ENCODE measurements at places on chromosomes 2 and 18.

DNA sequence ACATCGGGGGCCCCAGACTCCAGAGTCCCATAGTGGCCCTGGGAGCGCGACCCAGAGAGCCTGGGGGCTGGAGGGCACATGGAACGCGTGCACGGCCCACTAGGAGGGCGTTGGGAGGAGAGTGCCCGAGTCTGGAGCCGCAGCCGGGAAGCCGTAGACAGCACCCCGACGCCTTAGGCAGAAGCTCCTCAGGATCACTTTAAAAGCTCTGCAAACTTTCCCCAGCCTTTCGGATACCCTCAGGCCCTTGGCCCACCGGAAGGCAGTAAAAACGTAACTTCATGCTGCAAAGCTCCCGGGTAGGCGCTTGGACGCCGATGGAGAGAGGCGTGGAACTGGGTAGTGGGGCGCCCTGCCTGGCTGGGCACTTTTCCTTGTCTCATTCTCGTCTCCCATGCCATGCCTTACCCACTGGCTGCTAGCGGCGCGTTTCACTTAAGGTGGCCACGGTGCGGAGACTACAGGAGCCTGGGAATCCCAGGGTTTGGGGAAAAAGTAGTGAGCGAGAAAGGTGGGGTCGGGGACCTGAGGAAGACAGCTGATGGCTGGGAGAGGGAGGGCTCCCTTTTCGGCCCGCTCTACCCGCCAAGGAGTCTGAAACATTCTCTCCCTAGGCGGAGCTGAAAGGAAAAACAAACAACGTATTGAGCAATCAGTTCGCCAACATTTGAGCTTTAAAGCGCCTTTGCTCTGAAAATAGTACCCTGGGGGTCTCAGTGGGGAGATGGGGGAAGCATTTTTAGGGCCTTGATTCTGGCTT lies 141.8 kb downstream of the MEIS1 start:
- DNase-seq, result no peak

GRCh38 chr2:205996161-205996560 lies 89.8 kb downstream of the INO80D start:
- no peak for DNase-seq

DNA sequence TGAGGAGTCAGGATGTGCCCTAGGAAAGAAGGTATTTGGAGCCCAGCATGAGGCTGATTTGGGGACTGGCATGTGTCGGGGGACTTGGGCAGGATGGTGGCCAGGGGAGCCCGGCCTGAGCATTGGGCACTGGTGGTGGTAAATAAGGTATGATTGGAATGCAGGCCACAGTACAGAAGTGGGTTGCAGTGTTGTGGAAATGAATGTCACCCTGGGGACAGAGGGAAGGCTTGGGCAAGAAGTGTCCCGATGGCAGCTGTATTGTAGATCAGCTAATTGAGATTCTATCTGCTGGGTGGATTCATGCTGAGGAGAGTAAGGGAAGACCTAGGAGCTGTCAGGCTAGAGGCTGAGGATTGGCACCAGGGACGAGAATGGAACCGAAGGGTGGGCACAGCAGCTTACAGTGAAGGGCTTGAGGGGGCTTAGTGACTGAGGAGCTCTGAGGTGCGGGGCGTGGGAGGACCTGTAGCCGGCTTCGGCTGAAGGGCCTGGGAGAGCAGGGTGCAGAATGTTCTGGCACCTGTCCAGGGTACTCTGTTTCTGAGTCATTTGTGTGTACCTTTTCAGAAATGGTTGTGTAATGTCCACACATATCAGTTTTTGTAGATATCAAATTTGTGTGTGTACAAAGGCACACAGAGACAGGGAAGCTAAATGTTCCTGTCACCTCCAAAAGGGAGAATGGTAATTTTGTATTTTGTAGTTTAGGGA lies 170.2 kb downstream of the PRKCE start:
- DNase-seq, result no peak

DNA sequence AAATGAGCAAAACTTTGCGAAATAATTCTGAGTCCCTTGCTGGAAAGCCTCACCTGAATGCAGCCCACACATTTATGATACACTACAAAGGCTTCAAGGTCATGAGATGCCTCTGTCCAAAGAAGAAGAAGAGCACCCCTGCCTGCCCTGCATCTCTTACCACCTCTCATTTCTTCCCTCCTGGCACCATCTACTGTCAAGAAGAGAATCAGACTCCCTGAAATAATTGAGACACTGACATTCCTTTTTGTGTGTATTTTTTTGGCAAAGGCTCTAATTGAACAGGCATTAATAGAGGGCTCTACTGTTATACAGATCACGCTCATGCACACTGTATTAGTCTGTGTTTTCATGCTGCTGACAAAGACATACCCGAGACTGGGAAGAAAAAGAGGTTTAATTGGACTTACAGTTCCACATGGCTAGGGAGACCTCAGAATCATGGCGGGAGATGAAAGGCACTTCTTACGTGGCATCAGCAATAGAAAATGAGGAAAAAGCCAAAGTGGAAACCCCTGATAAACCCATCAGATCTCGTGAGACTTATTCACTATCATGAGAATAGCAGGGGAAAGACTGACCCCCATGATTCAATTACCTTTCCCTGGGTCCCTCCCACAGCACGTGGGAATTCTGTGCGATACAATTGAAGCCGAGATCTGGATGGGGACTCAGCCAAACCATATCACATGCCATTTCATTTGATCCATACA lies 176.3 kb downstream of the ALPK2 start:
- DNase-seq, result no peak

DNA sequence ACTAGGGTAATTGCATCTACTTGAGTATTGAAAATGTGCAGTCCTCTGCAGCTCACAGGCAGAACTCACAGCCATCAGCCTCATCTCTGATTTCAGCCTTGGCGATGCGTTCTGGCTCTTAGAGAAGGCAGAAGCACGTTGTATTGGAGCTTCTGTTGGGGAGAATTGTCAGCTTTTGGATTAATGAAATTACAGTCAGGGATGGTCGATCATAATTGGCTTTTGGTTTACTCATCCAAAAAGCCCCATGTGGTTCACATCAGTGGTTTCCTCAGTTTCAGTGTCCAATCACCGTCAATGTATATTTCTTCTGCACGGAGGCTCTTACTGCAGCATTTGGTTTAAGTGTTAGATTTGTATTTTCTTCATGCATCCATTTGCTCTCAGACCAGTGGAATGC lies 218.5 kb upstream of the SOX11 start:
- no peak for DNase-seq

GRCh38 chr18:61929881-61930640 lies 37.3 kb upstream of the RNF152 start:
- no peak for DNase-seq

GRCh38 chr2:240956171-240956934 lies 42.1 kb upstream of the SNED1 start:
- no peak for DNase-seq

GRCh38 chr2:168801961-168802858 lies at the start of gene NOSTRIN:
TSS of gene NOSTRIN (plus strand) at chr2:168802637. CDS start at chr2:168802647, 10 bp downstream.
- no peak for DNase-seq

DNA sequence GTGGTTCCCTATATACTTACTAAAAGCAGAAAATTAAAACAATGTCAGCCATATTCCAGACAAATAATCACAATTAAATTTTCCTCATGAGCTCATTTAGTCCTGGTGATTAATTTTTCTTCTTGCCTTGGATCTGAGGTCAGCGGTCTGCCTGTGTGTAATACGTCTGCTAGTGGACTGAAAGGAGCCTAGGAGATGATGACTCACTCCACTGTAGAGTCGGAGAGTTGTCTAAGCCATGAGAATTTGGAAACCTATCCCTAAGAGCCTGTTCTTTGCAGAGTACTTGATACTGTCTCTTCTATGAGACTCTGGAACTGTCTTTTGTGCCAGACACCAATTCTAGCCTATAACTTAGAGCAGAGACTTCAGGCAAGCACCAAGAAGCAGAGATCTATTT lies 94.2 kb upstream of the RAB27B start:
- no peak for DNase-seq

DNA sequence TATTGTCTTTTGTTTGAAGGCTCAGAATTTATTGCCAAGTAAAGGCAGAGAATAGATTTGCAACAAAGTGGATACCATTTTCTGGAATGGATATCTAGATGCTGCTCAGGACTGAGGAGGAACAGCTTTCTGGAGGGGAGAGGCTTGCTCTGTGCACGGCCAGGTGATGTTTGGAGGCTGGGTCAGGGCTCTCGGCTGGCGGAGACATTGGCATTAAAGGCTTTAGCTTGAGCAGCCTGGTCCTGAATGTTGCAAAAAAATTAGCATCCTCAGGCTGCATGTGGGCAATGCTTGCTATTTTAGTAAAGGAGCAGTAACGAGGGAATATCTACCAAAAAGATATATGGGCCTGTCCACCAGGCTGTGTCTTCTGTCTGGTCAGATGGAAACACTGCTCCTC lies 20.4 kb downstream of the RNF144A start:
- DNase-seq, result no peak

DNA sequence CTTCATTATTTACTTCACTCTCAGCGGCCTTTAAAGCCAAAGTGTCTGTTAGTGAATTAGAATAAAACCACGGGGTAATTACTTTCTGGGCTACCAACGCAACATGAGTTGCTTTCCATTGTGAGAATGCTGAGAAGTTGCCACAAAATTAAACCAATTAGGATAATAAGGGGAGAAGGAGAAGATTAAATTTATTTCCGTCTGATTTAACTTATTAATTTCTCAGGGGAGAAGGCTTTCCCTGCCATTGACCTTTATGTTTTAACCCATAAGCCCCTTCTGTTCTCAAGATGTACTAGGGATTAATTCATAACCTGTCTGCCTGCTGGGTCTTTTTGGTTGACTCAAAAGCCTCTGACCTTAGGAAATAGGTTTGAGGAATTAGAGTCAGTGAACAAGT lies 42.3 kb upstream of the IGFBP5 start:
- DNase-seq, result no peak

- no peak for DNase-seq
Observed at GRCh38 chr2:68689553-68690537, 44.8 kb upstream of the ARHGAP25 start.

- DNase-seq, result no peak
Observed at GRCh38 chr2:18799397-18799796, 210.0 kb upstream of the NT5C1B start.

GRCh38 chr2:237030382-237030781 lies 55.3 kb upstream of the COPS8 start:
- DNase-seq, result no peak

- no peak for DNase-seq
Observed at GRCh38 chr2:203689426-203690116, 16.9 kb upstream of the CD28 start.

DNA sequence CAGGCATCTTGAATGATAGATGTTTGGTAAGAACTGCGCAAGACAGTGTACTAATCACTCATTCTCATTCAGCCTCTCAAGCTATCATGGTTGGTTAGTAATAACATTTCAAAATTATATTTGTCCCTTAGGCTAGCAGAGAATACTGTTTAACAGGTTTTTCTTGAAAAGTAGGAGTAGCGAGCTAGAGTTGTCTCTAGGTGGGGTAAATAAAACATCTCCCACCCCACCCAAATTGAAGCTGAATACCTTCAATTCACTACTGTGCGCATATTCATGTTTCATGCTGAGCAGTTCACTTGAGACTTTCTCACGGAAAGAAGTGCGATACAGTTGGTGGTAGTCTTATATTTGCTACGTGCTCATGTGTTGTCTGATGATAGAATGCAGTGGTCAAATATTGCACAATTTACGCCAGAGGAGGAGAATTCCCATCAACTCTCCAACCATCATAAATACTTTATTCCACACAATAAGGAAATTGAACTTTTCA lies 49.3 kb downstream of the NEDD4L start:
- no peak for DNase-seq

GRCh38 chr2:147374423-147374811 lies 470.4 kb upstream of the ACVR2A start:
- DNase-seq, result no peak

DNA sequence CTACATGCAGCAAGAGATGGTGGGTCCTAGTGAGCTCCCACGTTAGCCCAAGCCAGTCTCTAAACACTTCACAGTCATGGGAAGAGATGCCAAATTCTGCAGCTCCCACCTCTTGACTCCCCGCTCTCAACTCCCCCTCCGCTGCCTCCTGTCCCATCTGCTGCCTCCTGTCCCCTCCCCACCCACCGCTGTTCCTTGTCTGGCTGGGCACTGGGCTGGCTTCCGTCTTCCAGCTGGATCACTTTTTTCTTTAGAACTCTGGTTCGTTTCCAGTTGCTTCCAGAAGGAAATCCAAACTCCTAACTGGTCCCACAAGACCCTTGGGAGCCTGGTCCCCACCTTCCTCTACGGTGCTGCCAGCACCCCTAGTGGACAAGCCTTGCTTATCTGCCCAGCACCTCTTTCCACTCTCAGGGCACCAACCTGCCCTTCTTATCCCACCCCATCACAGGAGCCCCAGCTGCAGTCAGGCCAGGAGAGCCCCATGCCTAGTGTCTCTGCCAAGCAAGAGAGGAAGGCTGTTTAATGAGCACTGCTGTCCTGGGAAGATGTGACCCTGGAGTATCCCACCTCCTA lies 12.1 kb upstream of the TWIST2 start:
- no peak for DNase-seq
